ENCODE measurements at places on chromosomes 4 and X. TPM values are rescaled to one million over a fixed set of nuclear protein-coding genes. Genes with fewer than 3 reads are reported as not detected.

The PNCK gene
- 1.2 TPM for total RNA-seq

The NPY2R gene
- total RNA-seq, result not detected

The CENPVL2 gene
- not detected for total RNA-seq

The TMEM154 gene
- total RNA-seq, result 2.8 TPM

The MAML3 gene
- total RNA-seq, result 2.3 TPM

The SPARCL1 gene
- total RNA-seq, result 1.2 TPM

The C1QTNF7 gene
- total RNA-seq, result 0.50 TPM

The UGT2B15 gene
- total RNA-seq, result not detected

Measured in smooth muscle cell of trachea (primary cell).